Testis (tissue), 5 donors: ENCODE measurements at places on chromosomes 2 and 18. TPM values are rescaled to one million over a fixed set of nuclear protein-coding genes. Genes with fewer than 3 reads are reported as not detected.

Gene GULP1
- 78.5 TPM for total RNA-seq

Gene DSG1
- total RNA-seq: 2.8 TPM

Gene GNLY
- 2.6 TPM for total RNA-seq

GRCh38 chr2:9403924-9404323, 19.4 kb downstream of the ITGB1BP1 start:
- H3K27ac ChIP-seq: no peak overlapping the region
- H3K27me3 ChIP-seq: no peaks in the 10 kb centered on the region
- H3K4me3 ChIP-seq: no peak overlapping the region

- H3K27ac ChIP-seq: no peak overlapping the region
- H3K4me1 ChIP-seq: no peaks in the 10 kb centered on the region
- H3K4me3 ChIP-seq: no peak overlapping the region
- DNase-seq: no peak
- no peaks in the 10 kb centered on the region for H3K27me3 ChIP-seq
Measured at GRCh38 chr2:85330839-85331636, 3.2 kb upstream of the TGOLN2 start.
